ENCODE measurements at places on chromosomes 12 and 14. TPM values are rescaled to one million over a fixed set of nuclear protein-coding genes. Genes with fewer than 3 reads are reported as not detected.

Gene PIP4P1
- 22.2 TPM for total RNA-seq

Gene GLIPR1L2
- total RNA-seq: 0.30 TPM

Gene FOXG1
- total RNA-seq: not detected

Gene BEGAIN
- not detected for total RNA-seq

Gene MIP
- not detected for total RNA-seq

Gene CLEC1B
- total RNA-seq: not detected

Gene PLCZ1
- total RNA-seq: not detected

Gene NINJ2
- 19.3 TPM for total RNA-seq

Gene CELA1
- total RNA-seq: 0.58 TPM

Gene BMP4
- 62.4 TPM for total RNA-seq

Gene COX8C
- not detected for total RNA-seq

Gene C12orf57
- total RNA-seq: 198 TPM

Gene DIO2
- 35.0 TPM for total RNA-seq

Gene KLHL33
- total RNA-seq: 0.11 TPM

Gene NGB
- not detected for total RNA-seq

Gene CD27
- total RNA-seq: not detected

Gene CCDC197
- not detected for total RNA-seq

Gene DBX2
- not detected for total RNA-seq

Measured in PC-9 (cell line).